DMS 273 treated with DMSO at 0.1 percent for 48 hours (cell line): ENCODE measurements at places on chromosomes 12 and 14.
A peak's percentile ranks its signal among the peaks of the same experiment; 100 is the strongest.

DNA sequence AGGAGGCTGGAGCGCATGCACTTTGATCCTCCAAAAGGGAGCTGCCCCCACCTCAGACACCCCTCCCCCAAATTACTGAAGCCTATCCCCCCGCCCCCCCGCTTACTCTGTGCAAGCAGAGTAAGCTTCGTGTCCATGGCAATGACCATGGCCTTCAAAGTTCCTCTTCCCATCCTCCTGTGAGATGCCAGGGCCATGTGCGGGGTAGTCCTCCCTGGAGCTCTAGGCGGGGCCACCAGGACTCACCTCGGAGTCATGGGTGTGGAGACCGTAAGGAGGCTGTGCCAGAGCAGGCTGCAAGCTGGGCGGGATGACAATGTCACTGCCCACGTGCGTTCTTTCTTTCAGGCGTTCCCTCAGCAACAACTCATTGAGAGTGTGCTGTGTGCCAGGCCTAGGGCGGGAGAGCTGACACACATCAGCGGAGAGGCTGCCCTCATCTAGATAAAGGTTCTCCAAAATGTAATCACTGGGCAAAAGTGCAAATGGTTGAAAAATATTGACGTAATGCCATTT lies 66.8 kb downstream of the C14orf132 start:
- DNase-seq = no peak

GRCh38 chr14:104316121-104316722 lies 177.8 kb downstream of the KIF26A start:
- DNase-seq = no peak

DNA sequence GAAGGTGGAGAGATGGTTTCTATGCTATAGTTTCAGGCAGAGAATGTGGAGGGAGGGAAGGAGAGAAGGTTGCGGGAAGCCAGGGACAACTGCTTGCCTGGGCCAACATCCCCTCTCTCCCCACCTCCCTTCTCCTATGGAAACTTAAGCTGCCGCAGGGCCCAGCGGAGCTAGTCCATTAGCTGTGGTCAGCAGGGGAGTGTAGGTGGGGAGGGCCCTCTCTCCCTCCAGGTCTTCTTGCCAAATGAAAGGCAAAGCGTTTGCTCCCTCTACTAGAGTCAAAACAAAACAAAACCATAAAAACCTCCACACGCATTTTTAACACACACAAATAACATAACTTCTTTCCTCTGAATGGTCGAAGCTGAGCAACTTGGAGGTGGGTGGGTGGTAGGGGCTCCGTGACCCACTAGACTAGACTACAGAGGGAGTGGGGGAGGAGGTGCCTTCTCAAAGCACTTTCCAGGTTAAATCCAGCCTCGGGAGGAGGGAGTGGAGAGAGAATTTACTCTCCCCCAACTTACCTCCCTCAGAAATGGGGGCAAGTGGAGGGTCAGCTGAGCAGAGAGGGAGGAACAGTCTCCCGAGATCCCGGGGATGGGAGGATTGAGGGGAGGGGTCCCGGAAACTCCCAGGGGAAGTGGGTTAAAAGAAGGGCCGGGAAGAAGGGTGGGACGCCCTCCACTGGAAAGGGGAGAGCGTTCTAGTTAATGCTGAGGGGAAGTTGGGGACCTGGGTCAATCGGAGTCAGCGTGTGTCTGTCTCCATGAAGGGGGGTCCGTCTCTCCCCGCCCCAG lies 4.6 kb upstream of the CACNB3 start:
- DNase-seq = no peak

- DNase-seq = no peak
Measured at GRCh38 chr12:48026060-48026827, 22.0 kb upstream of the COL2A1 start.

DNA sequence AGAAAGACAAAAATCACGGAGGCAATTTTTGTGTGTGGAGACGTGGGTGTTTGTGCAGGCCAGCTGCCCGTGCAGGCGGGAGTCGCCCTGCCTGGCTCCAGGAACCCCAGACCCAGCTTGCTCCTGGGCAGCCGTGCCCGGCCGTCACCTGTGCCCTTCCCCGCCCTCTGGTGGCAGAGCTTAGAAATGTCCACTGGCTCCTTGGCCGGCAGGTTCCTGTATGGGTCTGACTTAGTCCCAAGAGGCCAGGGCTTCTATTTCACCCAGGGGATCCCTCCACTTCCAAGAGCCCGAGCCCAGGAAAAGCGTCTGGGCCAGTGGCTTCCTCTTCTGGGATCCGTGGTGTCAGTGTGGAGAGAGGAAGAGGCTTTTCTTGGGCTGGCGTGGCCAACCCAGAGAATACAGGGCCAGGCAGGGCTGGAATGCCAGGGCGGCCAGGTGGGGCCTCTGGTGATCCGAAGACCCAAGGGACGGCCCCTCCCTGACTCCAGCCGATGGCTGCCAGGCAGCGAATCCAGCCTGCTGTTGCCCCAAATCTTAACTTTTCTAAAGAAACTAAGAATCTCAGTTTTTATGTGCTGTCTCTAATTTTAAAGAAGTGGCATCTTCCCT lies 120.9 kb downstream of the TMEM132C start:
- no peak for DNase-seq

DNA sequence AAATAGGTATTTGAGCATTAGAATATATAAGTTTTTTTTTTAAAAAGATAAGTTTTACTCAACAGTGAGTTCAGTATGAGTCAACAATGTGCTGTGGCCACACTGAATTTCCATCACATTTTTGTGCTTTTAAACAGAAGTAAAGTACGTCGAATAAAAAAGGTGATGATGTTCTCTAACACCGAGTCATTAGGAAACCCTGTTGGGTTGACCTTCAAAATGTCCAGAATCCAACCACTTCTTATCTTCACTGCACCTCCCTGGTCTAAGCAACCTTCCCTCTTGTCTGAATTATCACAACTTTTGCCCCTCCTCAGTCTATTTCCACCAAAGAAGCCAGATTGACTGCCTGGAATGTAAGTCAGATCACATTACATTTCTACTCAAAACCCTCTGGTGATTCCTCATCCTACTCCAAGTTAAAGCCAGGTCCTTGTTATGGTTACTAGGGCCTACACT lies 43.0 kb upstream of the SYCP3 start:
- no peak for DNase-seq

DNA sequence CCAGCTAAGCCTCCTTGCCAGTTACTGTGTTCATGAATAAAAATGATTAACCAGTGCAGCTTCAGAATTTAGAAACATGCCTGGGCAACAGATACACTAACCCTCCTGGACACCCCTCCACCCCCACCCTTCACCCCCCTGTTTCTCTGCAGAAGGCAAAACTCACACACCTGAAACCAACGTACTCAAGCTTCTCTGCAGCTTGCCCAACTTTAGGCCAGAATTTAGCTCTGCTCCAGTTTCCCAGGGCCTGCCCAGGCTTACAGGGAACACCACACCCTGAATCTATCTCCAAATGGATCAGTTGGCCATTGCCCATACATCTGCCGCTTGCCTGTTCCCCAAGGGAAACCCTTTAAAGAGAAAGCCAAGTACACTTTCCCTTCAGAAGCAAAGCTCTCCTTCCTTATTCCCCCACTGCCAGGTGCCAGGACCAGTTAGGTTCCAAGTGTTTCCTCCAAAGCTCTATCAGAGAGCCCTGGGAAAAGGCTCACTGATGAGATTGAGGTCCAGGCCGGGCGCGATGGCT lies 1.8 kb upstream of the SPPL3 start:
- DNase-seq = peak; percentile 90

GRCh38 chr14:84323450-84323849 lies 1206.5 kb upstream of the FLRT2 start:
- no peak for DNase-seq

GRCh38 chr14:39071096-39071495 lies 31.9 kb downstream of the SEC23A start:
- DNase-seq = no peak
